Uterine smooth muscle cell (primary cell): ENCODE measurements at places on chromosomes 1 and 21. TPM values are rescaled to one million over a fixed set of nuclear protein-coding genes. Genes with fewer than 3 reads are reported as not detected.

TEDDM1 gene
- total RNA-seq, result not detected in 2 replicates

PGLYRP4 gene
- not detected in 2 replicates for total RNA-seq

CRP gene
- total RNA-seq, result not detected in 2 replicates

CSF3R gene
- 0.11 and 0.12 TPM in 2 replicates for total RNA-seq

LRRC53 gene
- total RNA-seq, result not detected in 2 replicates

KDF1 gene
- total RNA-seq, result not detected in 2 replicates

ZNF697 gene
- total RNA-seq, result 19.9 and 25.9 TPM in 2 replicates

FMO5 gene
- 0.75 and 0.77 TPM in 2 replicates for total RNA-seq

CCDC30 gene
- total RNA-seq, result 0.55 and 3.4 TPM in 2 replicates

EPHA10 gene
- total RNA-seq, result under 0.01 TPM in 1 of 2 replicates, not detected in the other

AADACL4 gene
- under 0.01 TPM in 1 of 2 replicates, not detected in the other for total RNA-seq

HRNR gene
- total RNA-seq, result not detected in 2 replicates

SGIP1 gene
- total RNA-seq, result 26.7 and 48.0 TPM in 2 replicates

SLAMF6 gene
- total RNA-seq, result not detected in 2 replicates

HNRNPR gene
- total RNA-seq, result 76.5 and 130 TPM in 2 replicates

DNAJC28 gene
- 1.1 and 1.5 TPM in 2 replicates for total RNA-seq

ARHGAP30 gene
- total RNA-seq, result not detected in 2 replicates

SH2D5 gene
- 23.7 and 29.5 TPM in 2 replicates for total RNA-seq

ITGB3BP gene
- total RNA-seq, result 22.2 and 38.8 TPM in 2 replicates

NID1 gene
- total RNA-seq, result 94.4 and 113 TPM in 2 replicates

C1orf174 gene
- 35.0 and 46.6 TPM in 2 replicates for total RNA-seq

TMEM52 gene
- 0.11 and 0.25 TPM in 2 replicates for total RNA-seq

TMEM81 gene
- total RNA-seq, result 1.1 and 1.2 TPM in 2 replicates

NUDC gene
- 27.2 and 44.3 TPM in 2 replicates for total RNA-seq

AUNIP gene
- 1.7 and 5.6 TPM in 2 replicates for total RNA-seq

DAB1 gene
- under 0.01 and 0.12 TPM in 2 replicates for total RNA-seq

LGR6 gene
- total RNA-seq, result not detected in 2 replicates

ERICH3 gene
- total RNA-seq, result not detected in 2 replicates

DLGAP3 gene
- total RNA-seq, result under 0.01 TPM in 1 of 2 replicates, not detected in the other

GRIK3 gene
- total RNA-seq, result not detected in 2 replicates

ZNF683 gene
- total RNA-seq, result not detected in 2 replicates

OR2L3 gene
- 0.11 and 0.12 TPM in 2 replicates for total RNA-seq

FGGY gene
- 13.5 and 25.0 TPM in 2 replicates for total RNA-seq

SLFNL1 gene
- 0.44 and 0.87 TPM in 2 replicates for total RNA-seq

PCBP3 gene
- 2.8 and 4.2 TPM in 2 replicates for total RNA-seq

OR2AK2 gene
- 0.25 TPM in 1 of 2 replicates, not detected in the other for total RNA-seq

CAPN8 gene
- under 0.01 TPM in 1 of 2 replicates, not detected in the other for total RNA-seq

ADGRL4 gene
- total RNA-seq, result 3.7 and 6.2 TPM in 2 replicates

GPR25 gene
- total RNA-seq, result not detected in 2 replicates

ZBTB17 gene
- 44.0 and 47.1 TPM in 2 replicates for total RNA-seq

MMEL1 gene
- 0.22 TPM in 1 of 2 replicates, not detected in the other for total RNA-seq

CD1E gene
- total RNA-seq, result not detected in 2 replicates

KCNN3 gene
- under 0.01 TPM in 2 replicates for total RNA-seq

BSND gene
- total RNA-seq, result not detected in 2 replicates

RAD54L gene
- 3.6 and 11.1 TPM in 2 replicates for total RNA-seq
